ENCODE measurements at places on chromosomes 1 and 21. TPM values are rescaled to one million over a fixed set of nuclear protein-coding genes. Genes with fewer than 3 reads are reported as not detected.
A peak's percentile ranks its signal among the peaks of the same experiment; 100 is the strongest.

The CFHR5 gene
- polyA plus RNA-seq = not detected

The PTGS2 gene
- 5.2 TPM for polyA plus RNA-seq

The NR1I3 gene
- polyA plus RNA-seq = not detected

The FCMR gene
- polyA plus RNA-seq = 4.3 TPM

The KCND3 gene
- 0.42 TPM for polyA plus RNA-seq

DNA sequence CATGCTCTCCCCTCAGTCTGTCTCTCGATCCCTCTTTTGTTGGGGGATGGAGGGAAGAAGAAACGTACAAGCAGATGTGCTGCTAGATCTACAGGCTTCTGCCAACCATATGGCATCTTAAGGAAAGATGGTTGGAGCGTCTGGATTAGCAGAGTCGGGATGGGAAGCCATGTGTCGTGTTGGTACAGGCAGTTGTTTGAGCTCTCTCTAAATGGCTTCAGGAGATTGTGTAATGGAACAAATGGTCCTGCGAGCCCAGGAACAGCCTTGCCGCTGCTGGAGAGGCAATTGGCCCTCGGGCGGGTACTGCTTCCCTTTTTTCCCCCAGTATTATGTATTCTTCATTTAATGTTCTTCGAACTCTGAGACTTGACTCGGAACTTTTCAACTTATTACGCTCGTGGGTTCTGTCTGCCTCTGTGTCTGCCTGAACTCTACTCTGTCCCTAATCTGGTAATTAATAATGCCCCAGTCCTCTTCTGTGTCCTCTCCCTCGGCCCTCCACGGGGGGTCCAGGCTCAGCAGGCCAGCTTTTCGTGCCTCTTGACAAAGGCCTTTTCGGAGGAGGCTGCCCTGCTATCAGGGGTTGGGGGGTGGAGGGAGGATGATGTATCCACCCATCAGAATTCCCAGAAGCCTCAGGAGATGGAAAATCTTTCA, 215.3 kb downstream of the SDCCAG8 start:
- H3K27me3 ChIP-seq = no peaks in the 10 kb centered on the region
- H3K4me1 ChIP-seq = peaks cover 8% of the 10 kb centered on the region
- peaks cover 2% of the 10 kb centered on the region for H3K36me3 ChIP-seq
- H3K4me3 ChIP-seq = no peak overlapping the region
- DNase-seq = no peak

- H3K4me1 ChIP-seq = no peaks in the 10 kb centered on the region
- peaks cover 12% of the 10 kb centered on the region for H3K27me3 ChIP-seq
- H3K27ac ChIP-seq = no peak overlapping the region
Observed at GRCh38 chr1:153343811-153344717, 4.6 kb downstream of the PGLYRP4 start.

DNA sequence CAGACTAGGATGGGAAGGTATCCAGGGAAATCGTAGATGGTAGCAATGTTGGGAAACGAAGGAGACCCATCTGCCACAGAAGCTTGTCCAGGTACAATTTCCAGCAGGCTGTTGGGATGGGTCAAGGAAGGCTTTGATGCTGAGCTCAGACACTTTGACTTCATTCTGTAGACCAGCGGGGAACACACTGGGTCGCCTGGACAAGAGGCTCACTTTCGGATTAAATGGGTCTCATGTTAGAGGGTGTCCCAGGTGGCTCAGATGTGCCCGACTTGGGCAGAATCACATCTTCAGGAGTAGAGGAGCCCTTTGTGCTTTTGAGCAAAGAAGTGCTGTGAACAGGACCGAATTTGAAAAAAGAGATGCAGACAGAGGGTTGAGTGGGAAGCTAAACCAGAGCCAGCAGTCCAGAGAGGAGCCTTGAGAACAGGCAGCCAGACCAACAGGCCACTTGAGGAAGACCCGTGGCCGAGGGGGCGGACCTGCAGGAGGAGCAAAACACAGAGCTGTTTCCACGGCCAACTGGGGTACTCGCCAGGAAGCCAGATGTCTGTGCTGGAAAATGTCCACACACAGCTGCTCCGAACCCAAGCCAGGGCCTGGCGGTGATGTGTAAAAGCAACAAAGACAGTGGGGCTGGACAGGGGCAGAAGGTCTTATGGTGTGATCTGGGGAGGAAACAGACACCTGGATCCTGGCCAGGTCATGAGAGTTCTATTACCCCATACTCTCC, 146.9 kb downstream of the AJAP1 start:
- H3K4me3 ChIP-seq = no peak overlapping the region
- H3K36me3 ChIP-seq = no peaks in the 10 kb centered on the region
- DNase-seq = peak; percentile 1
- H3K27ac ChIP-seq = no peak overlapping the region
- no peaks in the 10 kb centered on the region for H3K4me1 ChIP-seq

GRCh38 chr1:52659356-52659755, 26.4 kb downstream of the SHISAL2A start:
- H3K27me3 ChIP-seq = peaks cover 2% of the 10 kb centered on the region
- no peak overlapping the region for H3K27ac ChIP-seq
- no peak overlapping the region for H3K4me3 ChIP-seq
- peak; percentile 9 for DNase-seq

GRCh38 chr21:31912501-31912900, 39.7 kb downstream of the HUNK start:
- no peak for DNase-seq
- H3K36me3 ChIP-seq = no peaks in the 10 kb centered on the region
- H3K4me1 ChIP-seq = no peaks in the 10 kb centered on the region

- H3K36me3 ChIP-seq = no peaks in the 10 kb centered on the region
- H3K27ac ChIP-seq = no peak overlapping the region
- DNase-seq = no peak
- no peaks in the 10 kb centered on the region for H3K27me3 ChIP-seq
- no peak overlapping the region for H3K4me3 ChIP-seq
Observed at GRCh38 chr1:58365328-58365727, 181.2 kb downstream of the OMA1 start.

GRCh38 chr1:213934649-213935048, 53.1 kb upstream of the PROX1 start:
- no peak overlapping the region for H3K4me3 ChIP-seq
- no peaks in the 10 kb centered on the region for H3K36me3 ChIP-seq
- no peaks in the 10 kb centered on the region for H3K4me1 ChIP-seq
- no peak overlapping the region for H3K27ac ChIP-seq

DNA sequence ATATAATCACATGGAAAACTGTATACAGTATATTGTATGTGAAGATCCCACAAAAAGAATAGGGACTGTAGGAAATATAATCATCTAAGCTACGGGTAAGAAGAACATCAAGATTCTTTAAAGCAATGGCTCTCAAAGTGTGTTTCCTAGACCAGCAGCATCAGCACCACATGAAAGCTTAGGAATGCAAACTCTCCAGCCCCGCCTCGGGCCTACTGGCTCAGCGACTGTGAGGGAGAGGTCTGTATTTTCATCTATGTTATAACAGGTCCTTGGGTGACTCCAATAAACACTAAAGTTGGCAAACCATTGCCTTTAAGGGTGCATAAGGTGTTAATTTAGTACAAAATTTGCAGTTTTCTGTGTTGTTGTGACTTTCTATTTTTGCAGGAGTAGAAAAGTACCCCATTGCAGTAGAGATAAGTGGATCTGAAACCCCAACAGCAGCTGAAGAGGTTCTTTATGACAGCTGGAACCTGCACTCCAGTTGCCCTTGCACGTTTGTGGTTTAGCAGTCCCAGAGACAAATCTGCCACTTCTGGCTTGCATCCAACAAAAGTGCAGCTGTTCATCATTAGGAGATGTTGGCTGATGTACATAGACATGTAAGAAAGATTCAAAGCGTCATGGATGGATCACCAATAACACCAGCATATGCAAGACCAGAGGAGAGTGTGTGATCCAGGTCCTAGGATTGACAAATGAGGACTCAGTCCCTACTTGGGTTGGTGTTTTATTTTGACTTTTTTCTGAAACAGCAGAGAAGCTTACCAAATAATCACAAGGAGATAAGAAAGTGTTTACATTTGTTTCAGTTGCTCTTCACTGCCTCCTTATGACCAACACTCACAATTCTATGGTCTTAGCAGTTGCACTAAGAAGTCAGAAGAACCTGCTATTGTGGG, 15.9 kb upstream of the IFNAR1 start:
- H3K36me3 ChIP-seq = no peaks in the 10 kb centered on the region
- H3K27ac ChIP-seq = no peak overlapping the region
- H3K4me3 ChIP-seq = no peak overlapping the region
- no peaks in the 10 kb centered on the region for H3K4me1 ChIP-seq
- peak; percentile 83 for DNase-seq

- no peaks in the 10 kb centered on the region for H3K27me3 ChIP-seq
- no peak overlapping the region for H3K4me3 ChIP-seq
- H3K27ac ChIP-seq = no peak overlapping the region
Observed at GRCh38 chr21:26519142-26519541, 53.9 kb downstream of the CYYR1 start.

Data from fibroblast of lung (primary cell).